Foreskin keratinocyte (primary cell): ENCODE measurements at places on chromosomes 6 and 20.

DNA sequence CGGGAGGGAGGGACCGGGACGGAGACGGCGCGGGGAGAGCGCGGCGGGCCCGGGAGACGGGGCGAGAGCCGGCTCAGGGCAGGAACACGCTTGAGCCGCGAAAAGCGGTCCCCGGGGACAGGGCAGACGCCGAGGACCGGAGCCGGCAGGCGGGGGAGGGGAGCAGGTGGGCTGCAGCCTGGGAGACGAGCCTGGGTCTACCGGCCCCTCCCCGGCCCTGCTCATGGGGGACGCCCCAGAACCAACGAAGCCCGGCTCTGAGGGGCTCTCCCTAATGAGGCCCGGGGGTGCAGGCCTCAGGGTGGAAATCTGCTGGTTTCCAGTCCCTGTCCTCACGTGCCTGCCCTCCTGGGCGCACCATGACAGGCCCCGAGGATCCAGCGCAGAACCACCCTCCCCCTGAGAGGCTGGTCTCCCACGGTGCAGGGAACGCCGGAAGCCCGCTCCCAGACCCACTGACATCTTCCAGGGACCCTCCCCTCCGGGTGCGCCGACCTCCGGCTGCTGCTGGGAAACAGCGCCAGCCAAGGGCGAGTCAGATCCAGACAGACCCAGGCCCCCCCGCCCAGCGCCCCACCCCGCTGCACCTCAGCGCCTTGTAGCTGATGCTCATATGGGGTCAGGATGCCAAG is 571 bp upstream of the EEF1A2 start:
- no peak for DNase-seq

GRCh38 chr20:59515013-59515905 is 89.1 kb upstream of the PHACTR3 start:
- DNase-seq, result peak; percentile 15

GRCh38 chr6:106692112-106692818 is 62.9 kb downstream of the QRSL1 start:
- peak; percentile 17 for DNase-seq

- DNase-seq, result no peak
Measured at GRCh38 chr6:168541307-168541706, 100.3 kb downstream of the SMOC2 start.

GRCh38 chr6:16338577-16339264 is 100.3 kb downstream of the GMPR start:
- DNase-seq, result peak; percentile 78

- DNase-seq, result no peak
Measured at GRCh38 chr6:136035378-136036070, 184.0 kb downstream of the PDE7B start.

DNA sequence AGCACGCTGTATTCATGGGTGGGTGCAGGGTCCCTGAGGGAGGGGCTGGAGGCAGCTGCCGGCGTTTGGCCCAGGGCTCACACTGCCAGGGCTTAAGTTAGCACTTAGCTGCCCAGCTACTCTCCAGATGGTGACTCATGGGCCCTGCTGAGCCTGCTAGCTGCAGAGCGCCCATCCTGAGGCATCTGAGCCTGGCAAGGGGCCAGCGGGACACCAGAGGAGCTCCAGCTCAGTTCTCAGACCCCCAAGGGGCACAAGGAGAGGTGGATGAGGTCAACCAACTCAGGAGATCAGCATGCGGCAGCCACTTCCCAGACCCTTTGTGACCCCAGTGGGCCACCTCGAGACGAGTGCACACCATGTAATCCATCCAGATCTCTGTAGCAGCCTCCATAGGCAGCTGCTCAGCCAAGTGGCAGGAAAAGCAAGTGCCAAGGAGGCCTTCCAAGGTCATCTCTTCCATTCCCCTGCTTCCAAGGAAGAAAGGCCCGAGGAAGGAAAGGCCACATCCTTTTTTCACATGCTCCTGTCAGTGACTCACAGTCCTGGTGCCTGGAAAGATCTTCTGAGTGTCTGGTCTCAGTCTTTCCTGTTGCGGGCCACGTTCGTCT is 35.3 kb downstream of the FOXP4 start:
- peak; percentile 67 for DNase-seq

DNA sequence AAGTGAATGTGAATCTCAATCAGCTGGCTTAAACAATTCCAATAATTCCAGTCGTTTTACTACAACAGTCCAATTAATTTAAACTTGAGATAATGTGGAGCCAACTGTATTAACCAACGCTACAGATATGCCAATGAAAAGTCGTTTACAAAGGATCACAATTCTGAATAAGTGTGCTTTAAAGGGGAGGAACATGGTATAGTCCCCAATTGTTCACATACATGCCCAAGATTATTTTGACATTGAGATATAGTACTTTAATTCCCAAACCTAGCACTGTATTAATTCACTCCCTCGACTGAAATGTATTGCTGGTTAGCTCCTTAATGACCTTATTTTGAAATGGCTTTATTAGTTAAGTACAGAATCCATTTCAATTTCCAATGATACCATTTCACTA is 2.5 kb downstream of the AKIRIN2 start:
- no peak for DNase-seq

GRCh38 chr6:80251321-80251720 is 144.8 kb downstream of the BCKDHB start:
- DNase-seq, result no peak

GRCh38 chr6:105779110-105779509 is 307.0 kb upstream of the PRDM1 start:
- no peak for DNase-seq

DNA sequence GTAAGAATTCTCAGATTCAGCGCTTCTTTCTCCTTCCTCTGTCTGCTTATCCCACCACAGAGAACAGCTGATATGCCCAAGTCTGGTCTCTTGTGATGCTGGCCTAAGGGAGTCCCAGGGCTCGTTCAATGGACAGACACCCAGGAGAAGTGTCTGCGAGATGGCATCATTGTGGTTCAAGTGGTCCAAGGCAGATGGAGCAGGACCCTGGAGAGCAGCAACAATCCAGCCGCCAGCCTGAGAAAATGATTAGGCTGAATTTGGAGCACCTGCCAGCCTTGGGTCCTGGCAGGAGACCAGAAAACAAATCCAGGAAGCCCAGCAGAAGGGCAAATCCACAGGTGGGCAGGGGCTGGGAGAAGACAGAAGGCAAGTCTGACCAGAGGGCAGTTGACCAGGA is 145.8 kb downstream of the PTPRT start:
- DNase-seq, result no peak

DNA sequence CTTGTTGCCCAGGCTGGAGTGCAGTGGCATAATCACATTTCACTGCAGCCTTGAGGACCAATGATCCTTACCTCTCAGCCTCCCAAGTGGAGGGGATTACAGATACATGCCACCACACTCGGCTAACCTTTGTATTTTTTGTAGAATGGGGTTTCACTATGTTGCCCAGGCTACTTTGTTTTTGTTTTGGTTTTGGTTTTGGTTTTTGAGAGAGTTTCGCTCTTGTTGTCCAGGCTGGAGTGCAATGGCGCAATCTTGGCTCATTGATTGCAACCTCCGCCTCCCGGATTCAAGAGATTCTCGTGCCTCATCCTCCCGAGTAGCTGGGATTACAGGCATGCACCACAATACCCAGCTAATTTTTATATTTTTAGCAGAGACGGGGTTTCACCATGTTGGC is 105.5 kb downstream of the BMP7 start:
- no peak for DNase-seq

- DNase-seq, result no peak
Measured at GRCh38 chr6:100763617-100764241, 117.4 kb downstream of the ASCC3 start.

DNA sequence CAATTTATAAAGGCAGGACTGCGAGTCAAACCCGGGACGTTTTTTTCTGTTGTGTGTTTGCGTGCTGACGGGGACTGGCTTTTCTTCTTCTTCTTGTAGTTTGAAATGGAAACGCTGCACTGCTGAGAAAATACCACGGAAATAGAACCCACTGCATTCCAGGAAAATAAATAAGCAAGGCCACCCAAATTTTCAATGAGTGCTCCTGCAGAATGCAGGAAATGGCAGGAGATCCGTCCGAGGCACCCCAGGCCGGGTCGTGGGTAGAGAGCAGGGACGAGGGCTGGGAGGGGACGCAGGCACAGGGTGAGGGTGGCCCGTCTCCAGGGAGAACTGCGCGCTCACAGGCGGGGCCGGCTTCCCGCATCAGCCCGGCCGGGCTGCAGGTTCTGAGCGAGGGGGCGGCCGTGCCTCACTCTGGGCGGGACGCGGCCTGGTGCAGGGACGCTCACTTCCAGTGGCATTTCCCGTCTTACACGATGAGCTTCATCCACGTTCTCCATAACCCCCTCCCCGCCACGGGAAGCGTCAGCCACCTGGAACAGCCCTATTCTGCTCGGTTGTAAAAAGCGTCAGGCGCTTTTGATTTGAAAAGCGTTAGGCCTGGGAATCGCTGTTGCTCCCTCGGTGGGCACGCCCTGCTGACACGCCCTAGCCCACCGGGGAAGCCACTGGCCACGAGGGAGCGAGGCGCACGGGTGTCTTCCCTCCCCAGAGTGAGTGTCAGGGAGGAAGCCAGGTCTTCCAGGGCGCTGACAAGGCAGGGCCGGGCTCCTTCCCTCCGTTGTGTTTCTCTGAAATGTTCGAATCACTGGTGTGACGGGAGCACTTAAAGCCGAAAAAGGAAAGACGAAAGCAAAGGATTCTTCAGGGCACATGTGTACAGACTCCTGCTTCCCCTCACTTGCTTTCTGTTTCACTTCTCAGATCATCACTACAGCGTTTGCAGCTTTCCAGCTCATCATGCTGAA is 17.9 kb upstream of the EXOC2 start:
- DNase-seq, result peak; percentile 20

DNA sequence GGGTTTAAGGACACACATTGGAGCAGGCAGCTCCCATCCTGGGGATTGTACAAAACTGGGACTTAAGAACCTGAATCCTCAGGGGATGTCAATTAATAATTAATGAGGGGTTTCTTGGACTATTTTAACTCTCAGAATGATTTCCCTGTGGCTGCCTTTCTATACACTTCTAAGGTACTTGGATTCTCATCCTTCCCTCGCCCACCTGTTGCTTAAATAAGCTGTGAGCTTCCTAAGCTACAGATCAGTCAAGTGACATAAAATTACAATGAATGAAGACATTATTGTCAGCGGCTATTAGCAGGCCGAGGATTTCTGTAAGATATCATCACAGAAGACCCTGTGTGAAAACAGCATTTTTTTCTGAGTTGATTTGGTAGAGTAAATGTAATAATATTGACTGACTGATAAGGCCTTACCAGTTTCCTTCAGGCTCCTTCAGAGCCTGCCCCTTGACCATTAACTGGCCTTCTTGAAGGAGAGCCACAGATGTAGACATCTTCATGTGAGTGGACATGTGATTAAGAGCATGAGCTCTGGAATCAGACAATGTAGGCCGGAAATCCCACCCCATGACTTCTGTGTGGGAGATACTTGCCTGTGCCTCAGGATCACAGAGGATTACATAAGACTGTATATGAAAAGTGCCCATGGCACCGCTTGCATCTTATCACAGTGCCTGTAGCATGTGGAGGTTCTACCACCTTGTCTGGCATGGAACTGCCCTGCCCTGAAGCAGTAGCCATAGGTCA is 101.7 kb downstream of the TULP4 start:
- no peak for DNase-seq

- no peak for DNase-seq
Measured at GRCh38 chr6:41972826-41973225, 31.2 kb upstream of the CCND3 start.

GRCh38 chr20:37576911-37577310 is 49.2 kb upstream of the BLCAP start:
- no peak for DNase-seq

GRCh38 chr6:46653439-46654195 is 842 bp downstream of the SLC25A27 start:
- DNase-seq, result no peak

DNA sequence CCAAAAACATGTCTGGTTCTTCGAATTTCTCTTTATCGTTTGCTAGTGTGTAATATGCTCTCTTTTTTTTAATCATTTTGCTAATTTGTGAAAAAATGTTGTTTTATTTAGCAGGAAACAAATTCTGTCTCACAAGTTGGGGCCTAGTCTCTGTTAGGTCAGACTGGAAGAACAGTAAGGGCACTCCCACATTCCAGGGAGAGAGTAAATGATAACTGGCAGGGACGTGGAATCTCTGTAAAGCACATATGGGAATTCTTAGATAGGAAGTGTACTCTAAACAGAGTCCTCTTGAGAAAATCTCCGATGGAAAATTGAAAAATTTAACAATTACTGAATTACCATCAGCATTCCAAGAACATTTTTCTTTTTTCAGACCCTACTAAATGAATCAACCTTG is 16.4 kb upstream of the CCDC28A start:
- DNase-seq, result no peak

- DNase-seq, result peak; percentile 44
Measured at GRCh38 chr6:143581835-143582480, 70.4 kb upstream of the FUCA2 start.

DNA sequence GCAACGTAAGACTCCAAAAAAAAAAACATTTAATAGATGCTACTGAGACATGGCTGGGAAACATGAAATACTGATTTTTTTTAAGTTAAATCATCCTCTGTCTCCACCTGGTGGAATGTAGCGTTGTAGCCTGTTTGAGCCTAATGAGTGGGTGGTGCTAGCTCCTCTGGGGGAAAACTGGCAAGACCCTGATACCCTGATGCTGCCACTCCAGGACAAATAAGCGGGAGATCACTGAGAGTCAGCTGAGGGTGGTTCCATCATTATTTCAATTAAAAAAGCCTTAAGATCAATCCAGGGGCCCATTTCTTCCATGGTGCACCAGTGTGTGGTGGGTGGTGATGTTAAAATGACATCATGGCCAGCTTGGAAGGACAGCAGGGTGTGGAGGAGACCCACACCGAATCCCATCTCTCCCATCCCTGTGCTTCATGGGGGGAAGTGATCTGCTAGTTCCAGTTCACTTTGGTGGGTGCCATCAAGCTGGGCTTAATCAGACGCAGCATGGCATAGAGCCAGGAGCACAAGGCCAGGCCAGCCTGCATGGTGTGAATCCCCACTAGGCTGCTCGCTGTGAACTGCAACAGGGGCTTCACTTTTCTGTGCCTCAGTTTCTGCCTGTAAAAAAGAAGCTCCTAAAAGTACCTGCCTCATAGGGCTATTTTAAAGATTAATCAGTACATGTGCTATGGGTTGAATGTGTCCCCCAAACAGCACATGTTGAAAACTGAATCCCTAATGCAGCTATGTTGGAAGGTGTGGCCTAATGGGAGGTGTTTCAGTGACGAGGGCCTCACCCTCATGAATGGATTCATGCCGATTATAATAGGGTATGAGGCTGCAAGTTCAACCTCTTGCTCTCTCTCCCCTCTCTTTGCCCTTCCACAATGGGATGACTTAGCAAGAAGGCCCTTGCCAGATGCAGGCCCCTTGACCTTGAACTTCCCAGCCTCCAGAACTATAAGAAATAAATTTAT is 13.0 kb upstream of the MRPS10 start:
- DNase-seq, result no peak
